Head of caudate nucleus (tissue), 42 donors: ENCODE measurements at places on chromosomes 5 and 9.

DNA sequence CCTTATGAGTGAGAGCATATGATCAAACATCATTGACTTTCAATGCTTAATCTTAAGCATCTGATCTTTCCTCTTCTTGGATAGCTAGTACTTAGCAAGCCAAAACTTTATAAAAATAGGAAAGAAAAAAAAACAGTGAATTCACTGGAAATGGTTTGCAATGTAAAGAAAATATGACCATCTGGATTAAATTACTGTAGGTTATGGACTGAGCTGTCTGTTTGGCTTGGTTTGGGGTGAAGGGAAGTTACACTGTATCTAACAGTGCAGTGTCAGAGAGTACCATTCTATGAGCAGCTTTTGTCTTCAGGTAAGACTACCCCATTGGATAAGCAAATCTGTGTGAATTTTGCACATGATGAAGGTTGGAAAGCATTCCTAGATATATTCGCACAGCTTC, 151.4 kb downstream of the TLE1 start:
- no peak for DNase-seq

- DNase-seq: no peak
Observed at GRCh38 chr5:154059583-154059982, 20.8 kb downstream of the MFAP3 start.

DNA sequence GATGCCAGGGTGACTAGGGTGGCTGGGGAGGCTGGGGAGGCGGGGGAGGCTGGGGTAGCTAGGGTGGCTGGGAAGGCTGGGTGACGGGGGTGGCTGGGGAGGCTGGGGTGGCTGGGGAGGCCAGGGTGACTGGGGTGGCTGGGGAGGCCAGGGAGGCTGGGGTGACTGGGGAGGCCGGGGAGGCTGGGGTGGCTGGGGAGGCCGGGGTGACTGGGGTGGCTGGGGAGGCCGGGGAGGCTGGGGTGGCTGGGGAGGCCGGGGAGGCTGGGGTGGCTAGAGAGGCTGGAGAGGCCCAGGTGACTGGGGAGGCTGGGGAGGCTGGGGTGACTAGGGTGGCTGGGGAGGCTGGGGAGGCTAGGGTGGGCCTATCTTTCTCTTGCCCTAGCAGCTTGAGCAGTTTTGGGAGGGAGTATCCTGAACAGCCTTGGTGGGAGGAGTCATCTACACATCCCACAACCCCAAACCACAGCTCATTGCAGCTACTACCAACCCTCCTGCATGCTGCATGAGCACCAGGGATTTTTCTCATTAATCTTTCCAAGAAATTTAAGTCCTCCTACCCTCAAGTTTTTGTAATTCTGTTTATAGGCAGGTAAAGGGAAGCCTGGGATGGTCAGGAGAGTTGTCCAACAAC, 203.2 kb upstream of the IRX1 start:
- DNase-seq: no peak

GRCh38 chr5:123089914-123090660, 1.0 kb downstream of the PRDM6 start:
- no peak for DNase-seq

GRCh38 chr9:68793605-68794343, 88.7 kb downstream of the PIP5K1B start:
- DNase-seq: no peak

DNA sequence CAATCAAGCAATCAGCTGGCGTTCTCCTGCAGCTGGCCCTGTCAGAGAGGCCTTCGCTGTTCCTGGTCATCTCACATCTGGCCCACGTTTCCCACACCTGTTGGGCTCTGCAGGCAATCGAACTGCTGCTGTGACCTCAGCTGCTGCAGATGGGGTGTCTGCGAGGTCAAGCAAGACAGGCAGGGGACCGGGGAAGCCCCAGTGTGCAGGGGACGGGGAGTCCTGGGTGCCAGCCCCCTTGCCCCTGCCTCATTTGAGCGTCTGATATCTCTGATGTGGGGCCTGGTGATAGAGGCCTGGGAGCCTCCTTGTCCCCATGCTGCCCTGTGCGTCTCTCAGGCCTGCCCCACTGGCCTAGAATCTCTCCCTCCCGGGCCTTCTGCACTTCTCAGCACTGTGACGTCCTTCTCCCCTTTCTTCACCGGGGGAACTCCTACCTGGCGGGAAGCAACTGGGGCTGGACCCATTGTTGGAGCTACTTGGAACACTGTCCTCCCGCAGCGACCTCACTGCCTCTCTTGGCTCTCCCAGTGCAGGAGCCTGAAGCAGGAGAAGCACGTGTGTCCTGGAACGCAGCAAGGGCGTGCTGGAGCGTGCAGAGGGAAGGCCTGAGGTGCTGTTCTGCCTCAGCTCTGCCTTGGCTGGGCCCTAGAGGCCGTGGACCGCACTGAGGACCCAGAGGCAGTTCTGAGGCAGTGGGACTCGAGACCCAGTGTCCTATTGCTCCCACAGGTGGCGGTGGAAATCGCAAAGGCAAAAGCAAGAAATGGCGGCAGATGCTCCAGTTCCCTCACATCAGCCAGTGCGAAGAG, 3.9 kb downstream of the GRK6 start:
- DNase-seq: no peak

- no peak for DNase-seq
Observed at GRCh38 chr5:150671509-150672236, 10.6 kb downstream of the MYOZ3 start.

- no peak for DNase-seq
Observed at GRCh38 chr9:27212191-27212590, 84.8 kb downstream of the EQTN start.

DNA sequence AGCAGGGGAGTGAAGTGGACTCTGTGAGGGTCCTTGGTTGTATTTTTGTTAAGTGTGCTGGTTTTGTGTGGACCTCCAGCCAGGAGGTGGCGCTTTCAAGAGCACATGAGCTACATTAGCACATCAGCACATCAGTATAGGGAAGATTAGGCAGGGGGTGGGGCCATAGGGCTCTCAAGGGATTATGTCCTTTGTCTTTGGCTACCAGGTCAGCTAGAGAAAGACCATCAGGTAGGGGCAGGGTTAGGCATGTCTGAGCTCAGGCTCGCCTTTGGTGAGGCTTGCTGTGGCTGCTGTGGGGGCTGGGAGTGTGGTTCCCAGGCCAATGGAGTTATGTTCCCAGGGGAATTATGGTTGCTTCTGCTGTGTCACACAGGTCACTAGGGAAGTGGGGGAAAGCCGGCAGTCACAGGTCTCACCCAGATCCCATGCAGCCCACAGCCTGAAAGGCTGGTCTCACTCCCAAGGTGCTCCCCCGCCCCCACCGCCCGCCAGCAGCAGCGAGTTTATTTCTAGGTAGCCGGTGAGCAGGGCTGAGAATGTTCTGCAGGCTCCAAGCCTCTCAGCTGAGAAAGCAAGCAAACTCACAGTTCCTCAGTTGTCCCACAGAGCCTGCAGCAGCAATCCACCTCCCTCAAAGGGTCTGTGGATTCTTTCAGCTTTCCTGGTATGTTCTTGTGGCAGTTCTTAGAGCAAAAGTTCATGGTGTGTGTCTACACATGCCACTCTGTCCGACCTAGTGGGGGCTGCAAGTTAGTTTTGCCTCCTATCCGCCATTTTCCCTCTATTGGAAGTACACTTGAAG, 13.7 kb downstream of the OR1J1 start:
- DNase-seq: no peak

- no peak for DNase-seq
Observed at GRCh38 chr5:114308017-114308416, 53.9 kb upstream of the KCNN2 start.

DNA sequence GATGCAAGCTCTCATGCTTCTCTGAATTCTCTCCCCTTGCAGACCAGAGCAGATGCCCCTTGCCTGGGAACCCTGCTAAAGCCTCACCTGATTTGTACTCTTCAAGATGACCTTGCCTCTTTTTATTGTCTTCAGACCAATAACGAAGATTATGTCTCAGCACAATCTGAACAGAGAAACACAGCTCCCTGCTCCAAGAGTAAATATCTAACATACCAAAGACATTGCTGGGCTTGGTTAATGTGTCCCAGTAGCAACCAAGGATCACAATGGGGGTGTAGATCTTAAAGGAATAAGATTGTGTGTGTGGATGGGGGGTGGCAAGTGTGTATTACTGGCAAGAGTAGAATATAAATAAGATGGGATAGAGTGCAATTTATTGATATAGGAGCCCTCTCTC, 67.6 kb upstream of the LHFPL2 start:
- no peak for DNase-seq

- DNase-seq: no peak
Observed at GRCh38 chr9:85001925-85002324, 332.4 kb downstream of the NTRK2 start.

GRCh38 chr5:176396330-176396729, 7.8 kb downstream of the HIGD2A start:
- DNase-seq: no peak

DNA sequence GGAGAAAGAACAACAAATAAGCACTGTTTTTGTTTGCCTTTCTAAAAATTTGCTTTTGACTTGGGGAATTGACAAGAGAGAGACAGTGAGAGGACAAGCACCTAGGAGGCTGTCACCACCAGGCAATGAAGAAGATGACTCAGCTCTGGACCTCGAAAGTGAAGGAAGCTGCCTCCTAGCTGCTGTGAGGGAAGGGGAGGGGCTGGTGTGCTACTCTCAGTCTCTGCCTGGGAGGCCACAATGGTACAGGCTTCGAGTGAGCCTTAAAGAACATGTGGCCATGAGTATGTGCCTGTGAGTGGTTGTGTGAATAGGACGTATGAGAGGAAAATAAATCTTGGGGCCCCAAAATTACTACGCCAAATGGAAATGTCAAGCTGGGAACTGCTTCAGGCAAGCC, 7.1 kb upstream of the PLK2 start:
- no peak for DNase-seq

DNA sequence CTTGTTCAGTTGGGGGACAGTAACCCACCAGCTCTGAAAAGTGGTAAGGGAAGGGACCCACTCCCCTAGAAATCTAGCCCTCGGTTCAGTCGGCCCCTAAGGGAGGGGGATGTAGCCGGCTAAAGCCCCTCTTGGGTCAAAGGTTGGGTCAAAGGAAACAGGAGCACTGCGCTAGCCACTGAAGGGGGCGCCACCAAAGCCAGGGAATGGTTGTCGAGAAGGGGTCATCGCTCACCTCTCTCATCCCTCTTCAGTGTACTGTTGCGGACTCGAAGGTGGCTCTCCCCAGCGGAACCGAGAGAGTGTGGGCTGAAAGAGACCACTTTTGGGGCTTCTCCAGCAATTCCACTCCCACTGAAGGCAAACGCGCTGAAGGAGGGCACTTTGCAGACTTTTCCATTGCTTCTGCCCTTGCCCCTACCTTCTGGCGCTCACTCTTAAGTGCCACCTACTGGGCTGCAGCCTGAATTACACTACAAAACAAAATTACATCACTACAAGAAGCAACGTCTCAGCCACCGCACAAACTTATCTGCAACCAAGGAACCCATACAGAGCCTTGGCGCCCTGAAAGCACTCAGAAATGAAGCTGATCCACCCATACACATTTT, 396.9 kb downstream of the PDE4D start:
- DNase-seq: no peak

- DNase-seq: no peak
Observed at GRCh38 chr9:105854783-105855724, 160.7 kb downstream of the TMEM38B start.

DNA sequence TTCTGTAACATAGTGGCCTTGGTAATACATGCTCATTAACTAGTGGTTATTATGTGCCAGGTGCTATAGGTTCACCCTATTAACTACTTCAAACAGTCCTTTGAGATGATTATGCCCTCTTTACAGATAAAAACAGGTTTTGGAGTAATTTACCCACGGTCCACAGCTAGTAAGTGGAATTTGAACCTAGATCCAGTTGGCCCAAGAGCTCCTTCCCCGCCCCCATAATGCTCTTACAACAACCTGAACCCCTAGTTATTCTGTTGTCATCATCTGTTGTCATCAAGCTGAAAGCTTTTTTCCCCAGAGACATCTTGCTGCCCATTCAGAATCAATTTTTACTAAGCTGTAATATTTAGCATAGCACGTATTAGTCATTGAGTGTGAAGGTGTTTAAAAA, 23.2 kb downstream of the XPA start:
- DNase-seq: no peak

- DNase-seq: no peak
Observed at GRCh38 chr9:115548609-115549260, 430.8 kb upstream of the TNC start.

- DNase-seq: peak; percentile 25
Observed at GRCh38 chr5:84383816-84384603, 670 bp downstream of the EDIL3 start.

DNA sequence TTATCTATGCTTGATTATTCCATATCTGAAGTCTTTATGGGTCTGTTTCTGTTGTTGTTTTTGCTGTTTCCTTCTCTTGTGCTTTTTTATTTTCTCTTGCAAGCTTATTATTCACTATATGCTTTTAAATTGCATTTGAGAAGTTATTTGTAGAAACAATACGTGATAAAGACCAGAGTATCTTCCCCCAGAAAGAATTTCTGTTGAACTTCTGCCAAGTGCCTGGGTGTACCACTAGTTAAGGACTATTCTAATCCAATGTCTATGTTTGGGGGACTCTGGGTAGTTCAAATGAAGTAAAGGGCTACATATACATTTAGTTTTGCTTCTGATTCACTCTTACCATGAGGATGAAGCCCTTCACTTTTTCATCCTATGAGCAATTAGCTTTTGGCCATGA, 54.3 kb downstream of the SLF1 start:
- DNase-seq: no peak

GRCh38 chr9:98917746-98918487, 25.8 kb upstream of the COL15A1 start:
- no peak for DNase-seq

DNA sequence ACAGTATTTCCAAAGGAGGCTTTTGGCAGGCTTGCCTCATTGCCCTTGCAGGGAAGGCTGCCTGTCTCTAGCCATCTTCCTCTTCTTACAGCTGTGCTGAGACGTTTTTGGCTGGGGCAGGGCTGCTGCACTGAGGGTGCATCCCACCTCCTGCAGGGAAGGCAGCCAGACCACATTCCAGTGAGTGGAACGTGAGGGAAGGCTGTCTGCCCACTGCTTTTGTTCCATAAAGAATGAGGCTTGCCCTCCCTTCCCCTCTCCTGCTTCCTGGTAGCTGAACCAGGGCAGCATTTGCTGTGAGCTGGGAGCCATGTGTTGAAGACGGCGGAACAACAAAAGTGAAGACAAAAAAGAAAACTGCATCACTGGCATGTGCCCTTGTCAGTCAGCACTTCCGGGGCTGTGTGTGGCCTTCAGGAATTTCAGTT, 16.8 kb downstream of the MGAT1 start:
- no peak for DNase-seq

- DNase-seq: no peak
Observed at GRCh38 chr5:65873181-65873750, 53.1 kb upstream of the ERBIN start.

- no peak for DNase-seq
Observed at GRCh38 chr5:116504593-116505166, 69.9 kb downstream of the SEMA6A start.

DNA sequence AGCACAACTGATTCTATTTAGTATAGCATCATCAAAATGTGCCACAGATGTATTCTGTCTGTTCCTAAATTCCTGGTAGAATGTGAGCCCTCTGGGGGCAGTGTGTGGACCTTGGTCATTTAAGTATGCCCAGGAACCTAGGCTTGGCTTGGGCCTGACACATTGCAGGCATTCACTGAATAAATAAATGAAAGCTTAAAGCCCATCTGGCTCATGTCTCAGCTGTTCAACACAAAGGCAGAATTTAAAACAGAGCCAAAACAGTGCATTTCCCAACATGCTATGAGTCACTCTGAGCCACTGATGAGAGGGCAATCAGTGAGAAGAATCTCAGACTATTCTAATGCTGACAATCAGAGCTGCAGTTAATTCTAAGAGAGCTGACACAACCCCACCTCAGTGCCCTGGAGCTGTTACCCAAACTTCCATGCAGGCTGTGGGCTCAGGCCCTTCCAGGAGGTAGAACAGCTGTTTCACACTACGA, 8.1 kb downstream of the FAM193B start:
- peak; percentile 6 for DNase-seq
